Astrocyte of the cerebellum (primary cell): ENCODE measurements at places on chromosomes 11 and 22.

- DNase-seq = no peak
Observed at GRCh38 chr11:116510166-116510565, 262.6 kb downstream of the BUD13 start.

GRCh38 chr11:6627762-6628241 lies 8.6 kb upstream of the TPP1 start:
- DNase-seq = no peak

GRCh38 chr22:27192135-27192829 lies 534.9 kb downstream of the MIAT start:
- no peak for DNase-seq

GRCh38 chr22:42313204-42313603 lies 42.8 kb upstream of the TCF20 start:
- no peak for DNase-seq

- DNase-seq = no peak
Observed at GRCh38 chr11:131668500-131669400, 298.3 kb downstream of the NTM start.

DNA sequence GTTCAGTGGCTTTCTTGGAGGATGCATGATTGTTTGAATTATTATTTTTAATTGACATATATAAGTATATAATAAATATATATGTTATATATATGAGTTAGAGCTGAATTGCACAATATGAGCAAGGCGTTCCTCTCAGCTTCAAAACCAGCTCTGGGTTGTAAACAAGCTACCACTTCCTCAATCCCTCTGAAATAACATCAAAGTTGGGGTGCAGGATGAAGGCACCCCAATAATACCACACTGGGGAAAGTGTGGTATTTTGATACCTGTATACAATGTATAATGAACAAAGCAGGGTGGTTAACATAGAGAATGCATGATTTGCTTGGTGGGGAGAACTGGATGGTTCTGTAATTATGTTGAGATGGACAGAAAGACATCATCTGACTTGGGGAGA lies 1.7 kb upstream of the SORL1 start:
- DNase-seq = no peak

GRCh38 chr11:76282811-76283595 lies 76.7 kb upstream of the WNT11 start:
- DNase-seq = no peak

GRCh38 chr11:106278391-106278790 lies 200.9 kb downstream of the AASDHPPT start:
- no peak for DNase-seq
